ENCODE measurements at places on chromosomes 7 and 10.

GRCh38 chr10:7789390-7789789, 1.4 kb downstream of the ATP5F1C start:
- no peak for DNase-seq

DNA sequence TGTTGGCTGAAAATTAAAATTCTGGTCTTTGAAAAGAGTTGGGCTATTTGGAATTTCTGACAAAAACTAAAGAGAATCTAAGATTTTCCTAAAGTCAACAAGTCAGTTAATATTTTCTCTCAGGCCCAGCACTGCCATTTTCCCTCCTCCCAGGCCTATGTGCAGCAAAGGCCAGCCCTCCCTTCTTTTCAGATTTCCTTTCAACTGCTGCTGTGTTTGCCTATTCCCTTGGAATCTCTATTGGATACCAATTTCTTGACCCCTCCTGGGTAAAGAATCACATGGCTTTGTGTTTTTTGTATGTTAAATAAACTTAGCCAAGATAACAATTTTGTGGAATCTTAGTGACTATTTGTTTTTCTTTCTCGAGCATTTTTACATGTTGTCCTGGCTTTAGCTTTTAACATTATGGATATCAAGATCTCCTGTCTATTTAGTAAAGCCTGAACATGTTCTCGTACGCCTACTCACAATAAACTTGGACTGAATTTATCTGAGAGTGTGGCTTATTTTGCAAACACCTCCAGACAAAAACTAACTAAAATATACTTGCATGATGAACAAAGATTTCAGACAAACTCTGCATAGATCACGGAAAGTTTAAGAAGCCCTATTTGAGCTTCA, 19.9 kb downstream of the MACC1 start:
- DNase-seq: no peak

DNA sequence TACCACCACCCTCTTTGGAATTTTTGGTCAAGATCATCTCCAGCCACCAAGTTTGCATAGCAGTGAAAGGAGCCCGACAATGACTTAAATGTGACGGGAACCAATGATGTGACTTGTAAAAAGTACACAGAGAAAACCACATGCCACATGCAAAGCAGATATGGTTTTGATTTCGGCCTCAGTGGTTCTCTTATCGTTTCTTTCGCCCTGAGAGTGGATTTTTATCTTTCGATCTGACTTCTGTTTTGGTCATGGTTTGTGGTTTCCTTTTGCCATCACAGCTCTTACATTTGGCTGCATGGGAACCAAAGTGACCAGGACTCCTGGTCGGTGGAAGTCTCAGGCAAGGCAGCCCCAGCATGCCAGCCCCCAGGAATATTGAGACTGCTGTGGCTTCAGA, 31.5 kb downstream of the TCF7L2 start:
- DNase-seq: no peak

DNA sequence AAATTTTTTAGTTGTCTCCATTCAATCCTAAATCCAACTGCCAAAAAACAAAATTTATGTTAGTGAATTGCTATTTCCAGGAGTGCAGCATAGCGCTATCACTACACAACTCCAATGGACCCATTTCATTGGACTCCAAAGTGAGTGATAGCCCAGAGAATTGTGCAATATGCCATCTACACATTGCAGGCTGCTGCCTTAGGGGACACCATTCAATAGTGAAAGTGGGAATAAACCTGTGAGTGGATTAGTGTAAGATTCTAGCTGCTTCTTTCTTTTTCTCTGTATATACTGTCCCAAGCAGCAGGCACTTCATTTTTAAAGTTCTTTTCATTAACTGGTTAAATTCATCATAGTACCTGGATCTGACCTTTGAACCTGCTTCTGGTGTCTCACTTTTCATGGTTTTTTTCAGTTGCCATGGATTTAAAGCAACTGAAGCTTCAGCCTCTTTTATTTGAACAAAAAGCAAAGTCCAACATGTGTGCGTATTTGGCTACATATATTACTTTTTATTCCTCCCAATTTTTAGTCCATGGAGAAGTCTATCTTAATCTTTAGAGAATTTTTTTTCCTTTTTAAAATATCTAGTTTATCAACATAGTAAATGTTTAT, 97.3 kb downstream of the DGKB start:
- DNase-seq: no peak
